ENCODE measurements at places on chromosomes 16 and 17.

DNA sequence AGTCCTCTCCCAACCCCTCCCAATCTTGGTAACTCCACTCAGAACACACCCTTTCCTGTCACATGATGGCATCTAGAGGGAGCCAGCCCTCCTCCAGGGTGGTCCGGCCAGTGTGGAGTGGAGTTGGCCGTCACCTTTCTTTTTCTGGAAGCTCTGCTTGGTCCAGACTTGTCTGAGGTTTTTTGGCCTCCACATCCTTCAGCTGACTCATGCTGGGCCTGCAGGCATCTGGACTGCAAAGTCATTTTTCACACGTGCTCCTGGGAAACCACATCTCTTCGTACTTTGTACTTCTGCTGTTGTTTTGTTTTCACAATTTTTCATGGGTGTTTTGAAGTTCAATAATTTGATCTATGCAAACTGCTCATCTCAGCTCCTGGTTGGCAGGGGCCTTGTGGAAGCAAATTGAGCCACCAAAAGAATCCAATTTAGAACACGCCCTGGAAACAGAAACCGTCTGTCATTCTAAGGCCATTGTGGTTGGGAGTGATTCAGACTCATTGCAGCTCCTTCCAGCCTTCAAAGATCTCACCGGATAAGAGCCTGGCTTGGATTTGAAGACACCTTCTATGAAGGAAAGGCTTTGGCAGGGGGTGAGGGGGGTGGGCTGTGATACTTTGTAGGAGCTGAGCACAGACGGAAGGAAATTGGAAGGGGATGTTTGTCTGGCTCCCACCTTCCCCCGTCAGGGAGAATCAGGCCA, 42.4 kb upstream of the NF1 start:
- peak; percentile 96 for ATAC-seq

GRCh38 chr17:78132767-78133178, 2.2 kb downstream of the TMC8 start:
- no peak for ATAC-seq

- no peak for ATAC-seq
Observed at GRCh38 chr17:19312406-19312805, 50.1 kb downstream of the B9D1 start.

DNA sequence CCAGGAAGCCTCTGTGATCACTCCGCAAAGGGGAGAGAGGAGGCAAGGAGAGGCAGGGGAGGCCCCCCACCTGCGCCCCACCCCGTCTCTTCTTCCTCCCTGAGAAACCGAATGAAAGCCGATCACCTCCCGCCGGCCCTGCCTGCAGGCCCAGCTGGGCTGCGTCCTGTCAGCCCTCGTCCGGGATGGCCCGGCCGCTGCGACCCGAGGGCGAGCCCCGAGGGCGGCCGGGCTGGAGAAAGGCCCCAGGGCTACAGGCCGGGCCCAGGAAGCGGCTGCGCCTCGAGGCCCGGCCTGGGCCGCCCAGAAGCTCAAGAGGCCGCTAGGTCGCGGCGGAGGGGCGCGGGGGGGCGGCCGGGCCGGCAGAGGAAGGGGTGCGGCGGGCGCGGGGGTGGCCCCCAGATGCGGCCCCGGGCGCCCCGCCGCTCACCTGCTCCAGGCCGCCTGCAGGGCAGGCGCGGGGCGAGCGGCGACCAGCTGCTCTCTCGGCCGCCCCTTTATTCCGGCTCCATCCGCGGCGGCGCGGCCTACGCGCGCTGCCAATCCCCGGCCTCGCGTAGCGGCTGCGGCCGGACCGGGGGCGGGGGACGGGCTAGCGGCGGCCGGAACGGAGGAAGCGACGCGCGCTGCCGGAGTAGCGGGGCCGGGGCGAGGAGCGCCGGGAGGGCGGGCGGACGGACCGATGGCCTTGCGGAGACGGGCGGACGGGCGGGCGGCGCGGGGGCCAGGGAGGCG, at the start of gene ZNF319:
Gene ZNF319 (minus strand): TSS at position 702 of the 735 bp plus-strand sequence. CDS start 2,407 bp downstream, outside the sequence.
- ATAC-seq, result no peak

DNA sequence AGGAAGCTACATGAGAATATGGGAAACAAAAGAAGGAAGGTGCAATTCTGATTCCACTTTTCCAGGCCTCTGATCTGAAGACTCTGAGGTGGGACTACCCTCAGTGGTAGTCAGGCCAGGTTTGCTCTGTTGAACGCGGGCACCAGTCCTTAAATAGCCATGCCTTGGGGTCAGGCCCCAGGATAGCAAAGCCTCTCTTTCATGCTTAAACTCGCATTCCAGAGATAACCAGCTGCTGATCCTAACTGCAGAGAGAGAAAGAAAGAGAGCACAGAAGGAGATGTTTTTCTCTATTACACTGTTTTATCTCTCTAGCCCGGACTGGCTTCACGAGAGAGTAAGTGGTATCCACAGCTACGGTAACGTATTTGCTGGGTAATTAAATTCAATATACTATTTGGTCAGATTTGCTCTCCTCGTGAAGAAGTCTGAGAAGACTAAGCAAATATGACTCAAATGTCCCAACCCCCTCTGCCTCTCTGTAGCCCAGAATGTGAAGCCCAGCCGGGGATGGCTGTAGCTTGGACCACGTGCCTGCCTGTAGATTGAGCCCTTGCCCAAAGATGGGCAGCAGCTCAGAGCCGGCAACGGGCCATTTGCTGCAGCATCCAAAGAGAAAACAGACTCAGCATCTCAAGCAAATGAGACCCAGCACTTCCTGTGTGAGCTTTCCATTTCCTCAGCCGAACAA, 122.2 kb downstream of the SMG6 start:
- ATAC-seq, result no peak

DNA sequence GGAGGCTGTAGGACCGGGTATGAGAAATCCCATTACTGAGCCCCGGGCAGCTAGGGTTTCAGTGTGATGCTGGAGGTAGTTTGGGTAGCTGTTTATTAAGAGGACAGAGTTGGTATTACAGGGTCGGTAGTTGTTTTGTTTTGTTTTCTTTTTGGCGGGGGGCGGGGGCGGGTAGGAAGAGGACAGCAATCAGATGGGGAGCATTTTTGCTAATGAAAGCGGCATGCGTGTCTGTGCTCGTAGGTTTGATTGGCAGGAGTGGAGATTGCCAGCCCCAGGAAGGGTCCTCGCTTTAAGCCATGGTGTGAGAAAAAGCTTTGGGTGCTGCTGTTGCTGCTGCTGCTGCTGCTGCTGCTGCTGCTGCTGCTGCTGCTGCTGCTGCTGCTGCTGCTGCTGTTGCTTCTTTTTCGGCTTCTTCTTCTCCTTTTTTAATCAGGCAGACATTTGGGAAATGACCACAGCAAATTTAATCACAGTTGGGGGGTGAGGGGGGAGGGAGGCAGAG, 498.5 kb upstream of the ZFHX3 start:
- no peak for ATAC-seq
